ENCODE measurements at places on chromosomes 6 and 20. TPM values are rescaled to one million over a fixed set of nuclear protein-coding genes. Genes with fewer than 3 reads are reported as not detected.

The BLOC1S5 gene
- total RNA-seq, result 22.8 TPM

The GDAP1L1 gene
- total RNA-seq, result not detected

The GHRH gene
- total RNA-seq, result not detected

The PRL gene
- not detected for total RNA-seq

- DNase-seq, result no peak
These were observed 87.4 kb downstream of the TMEM200A start for GRCh38 chr6:130453230-130453629.

DNA sequence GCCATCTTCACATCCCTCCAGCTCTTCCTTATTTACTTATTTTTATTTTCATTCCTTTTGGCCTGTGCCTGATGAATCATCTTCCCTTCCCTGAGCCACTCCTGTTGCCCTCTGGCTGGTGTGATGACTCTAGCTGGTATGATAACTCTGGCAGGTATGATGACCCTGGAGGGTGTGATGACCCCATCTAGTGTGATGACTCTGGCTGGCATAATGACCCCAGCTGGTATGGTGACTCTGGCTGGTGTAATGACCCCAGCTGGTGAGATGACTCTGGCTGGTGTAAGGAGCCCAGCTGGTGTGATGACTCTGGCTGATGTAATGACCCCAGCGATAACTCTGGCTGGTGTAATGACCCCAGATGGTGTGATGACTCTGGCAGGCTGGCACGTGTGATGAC lies 426.8 kb downstream of the QKI start:
- DNase-seq, result no peak

GRCh38 chr6:109229536-109229935 lies 134.2 kb downstream of the CEP57L1 start:
- DNase-seq, result no peak

- DNase-seq, result no peak
These were observed 1.4 kb upstream of the MARCKS start for GRCh38 chr6:113855500-113856374.

- no peak for DNase-seq
These were observed 125.1 kb downstream of the MYB start for GRCh38 chr6:135306166-135306565.

- DNase-seq, result no peak
These were observed 7.3 kb downstream of the COL10A1 start for GRCh38 chr6:116118608-116119007.

- no peak for DNase-seq
These were observed 128.8 kb upstream of the CD93 start for GRCh38 chr20:23214903-23215302.

GRCh38 chr6:168300975-168301647 lies 18.5 kb downstream of the DACT2 start:
- DNase-seq, result no peak

- no peak for DNase-seq
These were observed 239.4 kb upstream of the FERMT1 start for GRCh38 chr20:6362245-6362644.

DNA sequence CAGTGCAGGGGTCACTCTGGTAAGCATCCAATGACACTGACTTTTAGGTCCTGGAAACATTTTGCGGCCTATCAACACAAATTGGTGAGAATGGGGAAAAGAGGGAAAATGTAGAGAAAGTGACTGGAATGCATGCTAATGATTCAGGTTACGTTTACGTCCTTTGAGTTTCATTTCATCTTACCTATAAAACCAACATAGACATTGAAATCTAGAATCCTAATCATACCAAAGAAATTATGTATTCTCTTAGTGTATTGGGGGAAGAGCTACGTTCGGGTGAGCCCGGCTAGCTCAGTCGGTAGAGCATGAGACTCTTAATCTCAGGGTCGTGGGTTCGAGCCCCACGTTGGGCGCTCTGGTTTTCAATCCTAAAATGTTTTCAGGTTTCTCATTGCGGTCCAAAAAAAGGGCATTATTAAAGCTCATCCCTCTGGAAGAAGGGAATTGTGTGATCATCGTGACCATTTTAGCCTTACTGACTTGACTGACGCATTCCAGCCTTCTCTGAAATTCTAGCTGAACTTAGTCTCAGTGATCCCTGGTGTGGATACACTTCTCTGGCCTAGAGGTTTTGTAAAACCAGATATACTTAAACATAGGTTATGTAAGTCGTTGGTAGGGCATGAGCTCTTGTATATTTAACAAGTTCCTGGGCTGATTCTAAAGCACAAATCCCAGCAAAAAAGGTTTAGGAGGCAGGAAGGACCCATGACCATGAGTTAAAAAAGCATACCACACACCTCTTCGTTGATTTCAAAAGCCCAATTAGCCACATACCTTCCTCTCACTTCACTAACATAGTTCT lies 18.3 kb downstream of the HMGN4 start:
- no peak for DNase-seq

DNA sequence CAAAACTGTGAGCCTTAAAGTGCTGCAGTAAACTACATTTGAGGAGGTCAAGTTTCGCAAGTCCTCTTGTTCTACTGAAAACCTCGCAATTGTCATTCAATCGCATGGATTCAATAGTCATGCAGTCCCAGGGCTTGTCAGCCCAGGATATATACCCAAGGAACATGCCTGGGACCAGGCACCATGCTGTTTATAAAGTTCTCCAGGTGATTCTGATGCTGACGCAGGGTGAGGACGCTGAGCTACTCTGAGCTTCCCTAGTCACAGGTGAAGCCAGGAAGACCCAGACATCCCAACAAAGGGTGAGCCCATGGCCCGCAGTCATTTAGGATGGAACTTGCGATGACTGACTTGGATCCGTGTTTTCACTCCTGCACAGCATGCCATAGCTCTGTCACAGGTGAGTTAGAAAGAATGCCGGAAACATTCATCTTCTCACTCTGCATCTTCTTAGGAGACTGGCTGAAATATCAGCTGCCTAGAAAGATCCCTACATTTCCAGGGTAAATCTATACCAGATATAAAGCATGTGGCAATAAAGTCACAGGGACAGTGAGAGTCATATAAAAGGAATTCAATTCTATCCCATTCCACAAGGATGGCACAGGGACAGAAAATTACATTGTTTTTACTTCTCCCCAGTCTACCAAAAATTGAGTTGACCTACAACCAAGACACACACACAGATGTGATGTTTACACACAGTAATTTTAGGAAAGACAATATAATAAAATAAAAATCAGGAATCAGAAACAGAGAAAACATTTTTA lies 27.0 kb upstream of the SSTR4 start:
- DNase-seq, result no peak

GRCh38 chr6:120378582-120379220 lies 955.6 kb downstream of the TBC1D32 start:
- DNase-seq, result no peak

DNA sequence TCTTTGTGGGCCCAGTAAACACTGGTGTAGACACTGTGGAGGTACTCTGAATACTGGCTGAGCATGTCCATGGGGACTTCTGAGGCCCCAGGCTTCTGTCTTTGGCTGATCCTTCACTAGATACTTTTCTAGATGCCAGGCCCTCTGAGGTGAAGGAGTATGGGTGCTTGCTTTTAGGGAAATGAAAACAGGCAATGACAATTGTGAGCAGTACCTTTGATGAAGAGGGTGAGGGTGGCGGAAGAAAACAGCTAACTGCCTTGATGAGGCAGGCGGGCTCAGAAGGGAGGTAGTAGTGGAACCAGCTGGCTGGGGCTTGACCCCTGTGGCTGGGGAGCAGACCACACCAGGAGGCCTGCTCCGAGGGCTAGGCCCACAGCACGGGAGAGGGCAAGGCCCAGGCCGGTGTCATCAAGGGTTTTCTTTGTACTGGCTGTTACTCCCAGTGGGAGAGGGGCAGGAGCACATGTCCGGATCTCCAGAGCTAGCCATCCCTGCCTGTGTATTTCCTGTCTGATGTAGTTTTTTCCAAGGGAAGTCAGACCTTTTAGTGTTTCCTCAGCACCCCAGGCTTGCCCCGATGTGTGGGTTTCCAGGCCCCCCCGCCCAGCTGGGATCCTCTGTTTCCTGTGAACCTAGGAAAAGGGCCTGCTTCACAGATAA lies 3.9 kb downstream of the PLCG1 start:
- DNase-seq, result peak; percentile 52

DNA sequence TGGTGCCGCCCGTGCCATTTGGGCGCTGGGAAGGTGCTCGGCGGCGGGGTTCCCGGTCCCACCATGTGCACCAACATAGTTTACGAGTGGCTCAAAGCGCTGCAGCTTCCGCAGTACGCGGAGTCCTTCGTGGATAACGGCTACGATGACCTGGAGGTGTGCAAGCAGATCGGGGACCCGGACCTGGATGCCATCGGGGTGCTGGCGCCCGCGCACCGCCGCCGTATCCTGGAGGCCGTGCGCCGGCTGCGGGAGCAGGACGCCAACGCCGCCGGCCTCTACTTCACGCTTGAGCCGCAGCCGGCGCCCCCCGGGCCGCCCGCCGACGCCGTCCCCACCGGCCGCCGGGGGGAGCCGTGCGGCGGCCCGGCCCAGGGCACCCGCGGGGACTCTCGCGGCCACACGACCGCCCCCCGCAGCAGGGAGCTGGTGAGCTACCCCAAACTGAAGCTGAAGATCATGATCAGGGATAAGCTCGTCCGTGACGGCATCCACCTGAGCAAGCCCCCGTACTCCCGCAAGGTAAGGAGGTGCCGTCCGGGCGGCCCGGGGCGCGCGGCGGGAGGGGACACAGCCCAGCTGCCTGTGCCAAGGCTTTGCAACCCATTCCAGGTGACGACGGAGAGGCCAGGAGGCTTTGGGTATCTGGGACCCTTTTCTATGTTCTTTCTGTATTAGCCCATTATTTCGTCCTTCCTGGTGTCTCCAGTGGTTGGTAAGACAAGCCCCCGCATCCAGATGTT lies 547 bp downstream of the SAMD5 start:
- no peak for DNase-seq

DNA sequence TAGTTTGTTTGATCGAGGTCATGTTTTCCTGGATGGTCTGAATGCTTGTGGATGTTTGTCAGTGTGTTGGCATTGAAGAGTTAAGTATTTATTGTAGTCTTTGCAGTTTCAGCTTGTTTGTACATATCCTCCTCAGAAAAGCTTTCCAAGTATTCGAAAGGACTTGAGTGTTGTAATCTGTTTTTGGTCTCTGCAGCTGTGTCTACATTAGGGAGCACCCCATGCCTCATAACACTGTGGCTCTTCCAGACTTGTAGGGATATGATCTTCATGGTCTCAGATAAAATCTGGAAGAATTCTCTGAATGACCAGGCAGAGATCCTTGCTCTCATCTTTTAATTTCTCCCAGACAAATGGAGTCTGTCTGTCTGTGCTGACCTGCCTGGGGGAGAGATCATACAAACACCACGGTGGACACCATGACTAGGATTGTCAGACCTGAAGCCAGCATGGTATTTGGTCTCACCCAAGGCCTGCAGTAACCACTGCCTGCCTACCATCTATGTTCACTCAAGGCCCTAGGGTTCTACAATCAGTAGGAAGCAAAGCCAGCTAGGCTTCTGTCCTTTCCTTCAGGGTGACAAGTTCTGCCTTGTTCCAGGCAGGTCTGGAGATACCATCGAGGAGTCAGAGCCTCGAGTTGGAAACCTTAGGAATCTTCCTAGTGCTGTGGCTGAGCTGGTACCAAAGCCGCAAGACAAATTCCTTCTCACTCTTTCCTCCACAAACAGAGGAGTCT lies 114.7 kb upstream of the KHDRBS2 start:
- no peak for DNase-seq

DNA sequence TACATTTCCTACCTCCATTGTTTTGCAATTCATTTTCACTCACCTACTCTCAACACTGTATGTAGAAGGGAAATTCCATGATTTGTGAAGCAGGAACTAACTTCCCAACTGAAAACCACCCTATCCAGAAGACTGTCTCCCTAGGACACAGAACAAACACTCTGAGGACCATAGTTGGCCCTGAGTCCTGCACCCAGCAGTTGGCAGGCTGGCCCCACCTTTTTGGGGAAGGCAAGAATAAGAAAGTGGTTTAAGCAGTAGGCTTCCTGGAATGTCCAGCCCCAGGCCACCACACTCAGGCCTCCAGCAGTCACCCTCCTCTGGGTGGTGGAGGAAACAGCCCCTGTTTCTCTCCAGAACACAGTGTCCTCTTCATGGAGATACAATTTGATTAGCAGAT lies 258.8 kb downstream of the ARHGAP18 start:
- DNase-seq, result no peak

- no peak for DNase-seq
These were observed 5.2 kb downstream of the INSM1 start for GRCh38 chr20:20373091-20373571.

All from pulmonary artery endothelial cell (primary cell).